RPMI8226 (cell line): ENCODE measurements at places on chromosomes 2 and 18.

- DNase-seq: peak; percentile 75
These were observed 62.3 kb upstream of the GREB1L start for GRCh38 chr18:21179590-21180220.

DNA sequence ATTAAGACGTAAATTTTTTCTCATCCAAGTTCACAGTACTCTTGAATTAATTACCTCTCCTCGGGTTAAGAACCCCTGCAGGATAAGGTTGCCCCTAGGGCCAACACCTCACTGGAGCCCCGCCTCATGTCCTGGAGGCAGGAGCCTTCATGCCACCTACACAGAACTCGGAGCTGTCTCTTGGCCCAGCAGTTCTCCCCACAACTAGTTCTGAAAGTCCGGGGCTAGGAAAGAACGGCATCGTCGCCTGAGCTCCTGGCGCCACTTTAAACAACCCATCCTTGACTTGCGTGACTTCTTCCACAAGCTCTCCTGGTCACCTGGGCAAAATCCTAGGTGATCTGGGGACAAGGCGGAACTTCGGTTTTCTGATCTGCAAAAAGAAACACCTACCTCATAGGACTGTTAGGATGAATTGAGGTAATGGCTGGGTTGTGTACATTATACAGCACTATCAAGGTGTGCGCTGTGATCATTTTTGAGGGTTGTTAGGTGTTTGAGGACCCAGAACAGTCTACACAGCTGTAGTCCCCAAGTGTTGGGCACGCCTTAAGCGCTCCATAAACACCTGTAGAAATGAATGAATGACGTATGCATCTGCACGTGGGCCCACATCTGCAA lies 641 bp upstream of the ITGA6 start:
- DNase-seq: no peak

DNA sequence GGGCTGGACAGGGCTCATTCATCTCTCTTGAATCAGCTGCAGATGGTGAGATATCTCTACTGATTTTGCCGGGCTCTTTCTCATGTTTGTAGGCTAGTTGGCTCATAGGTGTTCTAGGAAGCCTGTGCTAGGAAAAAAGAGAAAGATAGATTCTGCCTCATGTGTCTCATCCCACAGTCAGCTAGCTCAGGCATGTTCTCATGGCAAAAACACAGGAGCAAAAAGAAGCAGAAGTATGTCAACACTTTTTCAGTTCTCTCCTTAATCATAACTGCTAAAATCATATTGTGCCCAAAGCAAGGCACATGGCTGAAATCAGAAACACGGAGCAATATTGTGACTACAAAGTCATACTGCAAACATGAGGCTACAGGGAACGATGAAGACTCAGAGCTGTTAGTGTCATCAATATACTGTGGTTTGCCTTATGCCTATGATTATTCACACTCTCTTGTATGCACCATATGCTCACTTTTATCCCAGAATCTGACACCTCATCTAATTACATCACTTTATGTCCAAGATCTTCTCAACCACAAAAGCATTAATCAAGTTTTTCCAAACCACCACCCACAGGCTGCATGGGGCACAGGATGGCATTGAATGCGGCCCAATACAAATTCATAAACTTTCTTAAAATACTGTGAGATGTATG lies 571.9 kb upstream of the CNTNAP5 start:
- DNase-seq: no peak

DNA sequence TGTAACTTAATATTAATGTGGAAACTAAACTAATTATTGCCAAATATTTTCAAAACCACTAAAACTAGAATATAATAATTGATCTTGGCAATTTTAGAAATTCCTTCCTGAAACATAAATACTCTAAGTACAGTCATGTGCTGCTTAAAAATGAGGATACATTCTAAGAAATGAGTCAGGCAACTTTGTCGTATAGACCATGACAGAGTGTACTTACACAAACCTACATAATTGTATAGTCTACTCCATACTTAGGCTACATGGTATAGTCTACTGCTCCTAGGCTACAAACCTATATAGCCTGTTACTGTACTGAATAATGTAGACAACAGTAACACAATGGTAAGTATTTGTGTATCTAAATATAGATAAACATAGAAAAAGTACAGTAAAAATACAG lies 27.6 kb downstream of the FEZ2 start:
- DNase-seq: no peak

- DNase-seq: no peak
These were observed 17.2 kb upstream of the MAL start for GRCh38 chr2:95008306-95008705.

DNA sequence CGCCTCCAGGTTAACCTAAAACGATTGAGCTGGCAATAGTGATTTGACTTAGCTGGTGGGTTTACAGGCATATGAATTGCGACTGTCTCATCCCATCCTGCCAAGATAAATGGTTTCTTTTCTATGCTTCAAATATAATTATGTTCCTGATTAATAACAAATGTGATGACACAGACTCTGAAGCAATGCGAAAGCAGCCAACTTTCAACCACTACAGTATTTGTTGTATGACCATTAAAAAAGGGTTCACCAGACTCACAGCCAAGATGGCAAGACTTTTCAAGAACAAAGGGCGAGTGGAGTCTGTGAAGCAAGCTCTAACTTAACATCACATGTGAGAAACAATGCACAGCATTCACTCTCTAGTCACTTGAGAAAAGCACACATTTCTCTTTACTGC lies 186.6 kb downstream of the PID1 start:
- no peak for DNase-seq
